ENCODE measurements at places on chromosomes 13 and 19.

GRCh38 chr13:113839536-113840204 lies 24.2 kb downstream of the GAS6 start:
- no peak for DNase-seq

DNA sequence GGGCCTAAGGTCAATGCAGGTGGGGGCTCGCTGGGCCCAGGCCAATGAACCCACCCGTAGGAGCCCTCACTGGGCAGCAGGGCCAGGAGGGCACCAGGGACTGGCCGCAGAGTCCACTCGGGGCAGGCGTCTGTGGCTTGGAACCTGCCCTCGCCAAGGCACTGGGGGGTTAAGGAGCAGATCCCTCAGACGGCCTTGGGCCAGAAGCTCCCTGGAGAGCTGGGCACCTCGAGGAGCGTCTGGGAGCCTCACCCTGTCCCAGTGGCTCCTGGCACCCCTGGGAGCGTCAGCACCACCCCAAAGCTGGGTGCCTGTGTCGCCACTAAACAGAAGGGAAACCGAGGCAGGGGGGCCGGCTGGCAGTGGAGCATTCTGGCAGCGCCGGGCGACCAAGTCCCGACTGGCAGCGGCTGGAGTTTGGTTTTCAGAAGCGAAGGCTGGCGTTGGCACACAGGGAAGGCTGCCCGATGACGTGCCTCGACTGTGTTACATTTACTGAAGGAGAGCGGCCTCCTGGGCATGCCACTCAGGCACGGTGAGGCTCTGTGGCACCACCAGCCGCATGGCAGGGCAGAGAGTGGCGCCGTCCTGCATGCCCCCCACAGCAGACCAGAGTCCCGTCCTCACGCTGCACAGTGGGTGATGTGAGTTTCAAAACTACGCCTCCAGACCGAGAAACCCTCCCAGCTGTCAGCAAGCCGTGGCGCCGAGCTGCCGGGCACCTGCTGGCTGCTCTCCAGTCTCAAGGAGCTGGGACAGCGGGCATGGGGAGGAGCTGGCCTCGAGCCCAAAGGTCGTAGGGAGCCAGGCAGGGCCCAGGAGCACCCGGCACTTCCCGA lies 9.2 kb upstream of the MEX3D start:
- no peak for DNase-seq

DNA sequence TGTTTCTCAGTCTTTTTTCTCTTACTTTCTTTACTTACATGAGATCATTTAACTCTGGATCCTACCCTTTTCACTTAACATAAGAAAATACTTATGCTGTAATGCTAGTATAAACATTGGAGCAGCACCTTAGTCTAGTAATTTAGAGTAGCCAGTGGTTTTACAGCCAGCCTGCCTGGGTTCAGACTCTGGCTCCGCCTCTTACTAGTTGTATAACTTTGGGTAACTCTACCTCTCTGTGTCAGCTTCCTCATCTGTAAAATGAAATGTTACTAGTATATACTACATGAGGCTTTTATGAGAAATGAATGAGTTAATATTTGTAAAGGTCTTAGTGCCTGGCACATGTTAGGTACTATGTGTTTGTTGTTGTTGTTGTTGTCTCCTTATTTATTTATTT lies 5.6 kb downstream of the CDADC1 start:
- DNase-seq = no peak

GRCh38 chr13:56563663-56564062 lies 577.1 kb upstream of the PRR20A start:
- DNase-seq = no peak

DNA sequence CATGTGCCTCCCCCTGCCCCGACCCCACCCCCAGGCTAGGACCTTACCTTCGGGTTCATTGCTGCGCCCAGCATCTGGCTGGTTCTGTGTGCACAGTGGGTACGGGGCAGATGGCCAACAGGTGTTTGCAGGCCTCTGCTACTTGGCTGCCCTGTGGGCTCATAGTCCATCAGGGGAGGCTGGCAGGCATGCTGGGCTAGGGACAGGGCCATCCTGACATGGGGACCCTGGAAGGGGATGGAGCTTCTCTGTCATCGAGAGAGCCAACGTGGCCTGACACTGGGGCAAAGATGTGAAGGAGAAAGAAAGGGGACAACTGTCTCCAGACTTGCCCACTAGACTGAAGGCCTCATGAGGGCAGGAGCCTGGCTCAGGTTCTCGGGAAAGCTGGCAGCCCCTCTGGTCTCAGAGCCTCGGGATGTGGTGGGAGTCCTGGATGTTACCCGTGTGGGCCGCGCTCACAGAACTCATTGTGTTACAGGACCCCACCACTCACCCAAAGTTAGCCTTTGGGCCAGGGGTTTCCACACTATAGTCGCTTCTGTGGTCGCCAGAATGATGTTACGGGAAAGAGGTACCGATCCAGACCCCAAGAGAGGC lies 4.7 kb downstream of the ZNF536 start:
- DNase-seq = no peak

DNA sequence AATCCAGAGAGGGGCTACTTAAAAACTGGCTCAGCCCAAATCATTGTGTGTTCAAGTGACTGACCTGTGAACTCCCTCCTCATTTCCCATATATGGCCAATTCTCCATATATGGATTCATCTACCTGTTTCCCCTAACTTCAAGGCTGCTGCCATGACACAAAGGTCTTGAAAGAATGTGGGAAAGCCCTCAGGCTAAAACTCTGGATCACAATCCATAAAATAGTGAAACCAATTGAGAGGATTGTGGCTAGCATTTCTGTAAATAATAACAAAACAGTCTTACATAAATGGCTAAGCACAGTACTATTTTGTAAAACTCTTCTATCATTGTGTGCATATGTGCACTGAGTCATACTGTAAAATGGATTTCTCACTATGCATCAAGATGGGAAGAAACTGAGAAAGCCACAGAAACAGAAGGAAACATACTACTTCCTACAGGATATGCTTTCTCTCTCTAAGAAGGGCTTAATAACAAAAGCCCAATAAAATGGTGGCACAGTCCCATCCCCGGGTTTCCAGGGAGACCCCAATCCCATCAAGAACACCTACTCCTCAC lies 80.5 kb downstream of the FOXO1 start:
- no peak for DNase-seq

- DNase-seq = no peak
Observed at GRCh38 chr19:2791876-2792275, 6.6 kb downstream of the THOP1 start.

GRCh38 chr13:113577881-113578435 lies 6.6 kb upstream of the TFDP1 start:
- DNase-seq = no peak

GRCh38 chr19:2982983-2983350 lies 5.6 kb downstream of the TLE6 start:
- no peak for DNase-seq

- DNase-seq = peak; percentile 11
Observed at GRCh38 chr19:24033963-24034342, 53.0 kb upstream of the ZNF254 start.

DNA sequence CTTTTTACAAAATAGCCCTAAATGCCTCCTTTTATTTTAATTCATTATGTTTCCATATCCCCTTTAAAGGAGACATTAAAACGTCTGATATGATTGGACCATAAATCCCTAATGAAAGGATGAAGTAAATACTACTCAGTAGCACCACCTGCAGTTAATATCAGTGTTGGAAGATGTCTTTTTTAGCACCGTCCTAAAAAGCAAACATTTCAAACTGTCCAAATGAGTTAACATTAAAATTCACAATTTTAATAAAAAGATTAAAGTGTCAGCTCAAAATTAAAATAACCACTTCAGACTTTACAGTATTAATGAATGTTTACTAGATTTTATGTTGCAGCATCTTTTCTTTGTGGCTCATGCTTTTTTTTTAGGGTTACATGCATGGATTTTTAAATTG lies 12.3 kb downstream of the ZNF507 start:
- no peak for DNase-seq

DNA sequence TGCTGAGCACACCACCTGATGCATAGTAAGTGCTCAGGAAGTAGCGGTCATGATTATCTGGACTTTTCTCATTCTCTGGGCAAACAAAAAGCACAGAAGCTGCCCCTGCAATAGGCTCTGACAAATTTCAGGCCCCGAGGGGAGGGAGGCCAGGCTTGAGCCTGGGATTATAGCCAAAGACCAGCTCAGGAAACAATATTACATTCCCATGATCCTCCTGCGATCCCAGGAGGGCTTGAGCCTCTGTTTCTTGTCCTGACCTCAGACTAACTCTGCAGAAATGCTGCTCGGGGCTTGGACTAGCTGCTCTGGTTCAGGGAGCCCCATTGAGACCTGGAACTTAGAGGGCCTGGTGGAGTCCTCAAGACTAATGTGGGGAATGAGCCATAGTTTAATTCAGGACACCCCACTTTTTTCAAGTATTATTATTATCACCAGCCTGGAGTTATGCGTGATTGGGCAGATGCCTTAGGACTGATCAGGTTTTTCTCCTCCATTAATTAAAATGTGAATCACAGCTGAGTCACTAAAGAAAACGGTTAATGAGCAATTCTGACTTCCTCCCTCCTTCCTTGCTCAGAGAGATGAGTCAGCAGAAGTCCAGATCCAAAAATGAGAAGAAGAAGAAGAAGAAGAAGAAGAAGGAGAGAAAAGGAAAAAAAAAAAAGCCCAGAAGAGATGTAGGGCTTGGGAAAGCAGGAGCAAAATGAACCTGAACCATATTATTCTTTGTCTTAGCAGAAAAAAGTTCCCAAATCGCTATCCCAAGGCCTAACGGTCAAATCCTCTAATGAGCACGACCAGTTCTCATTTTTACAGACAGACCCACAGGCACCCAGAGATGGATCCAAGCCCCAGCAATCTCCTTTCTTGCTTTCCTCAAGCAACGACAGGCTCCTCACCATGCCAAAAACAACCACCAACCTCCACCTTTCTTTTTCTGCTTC lies 107.2 kb downstream of the CACNA1A start:
- no peak for DNase-seq

GRCh38 chr19:21468791-21469190 lies 36.6 kb upstream of the ZNF429 start:
- no peak for DNase-seq

GRCh38 chr13:52862358-52863206 lies 14.1 kb upstream of the PCDH8 start:
- DNase-seq = no peak
